ENCODE measurements at places on chromosomes 16 and 17.

DNA sequence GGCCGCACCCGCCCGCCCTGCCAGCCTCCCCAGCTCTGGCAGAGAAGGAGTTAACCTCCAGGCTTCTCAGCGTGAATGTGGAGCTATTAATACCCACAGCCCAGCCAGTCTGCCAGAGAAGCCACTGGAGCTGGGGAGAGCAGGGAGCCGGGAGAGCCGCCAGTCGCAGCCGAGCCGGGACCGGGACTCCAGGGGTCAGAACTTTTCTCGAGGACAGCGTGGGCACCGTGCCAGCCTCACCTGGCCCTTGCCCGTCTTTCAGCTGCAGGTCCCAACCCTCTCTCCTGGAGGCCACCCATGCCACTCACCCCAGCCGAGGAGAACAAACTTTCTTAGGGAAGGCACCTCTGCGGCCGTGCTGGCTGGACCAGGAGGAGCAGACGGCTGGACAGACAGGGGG lies 33.8 kb upstream of the SBK1 start:
- no peak for DNase-seq

DNA sequence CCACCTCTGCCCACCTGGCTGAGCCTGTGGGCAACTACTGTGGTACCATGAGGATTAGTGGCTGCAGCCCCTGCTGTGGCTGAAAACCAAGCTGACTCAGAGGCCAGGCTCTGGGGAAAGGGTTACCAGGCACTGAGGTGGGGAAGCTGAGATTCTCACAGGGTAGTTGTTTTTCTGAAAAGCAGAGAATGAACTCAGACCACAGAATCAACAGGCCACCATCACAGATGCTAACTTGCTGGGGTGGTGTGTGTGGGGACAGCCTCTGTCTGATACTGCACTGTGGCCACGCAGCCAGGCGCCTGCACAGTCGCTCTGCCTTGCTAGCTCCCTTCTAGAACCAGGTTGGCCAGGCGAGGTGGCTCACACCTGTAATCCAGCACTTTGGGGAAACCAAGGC lies 28.8 kb downstream of the NPLOC4 start:
- DNase-seq: no peak

DNA sequence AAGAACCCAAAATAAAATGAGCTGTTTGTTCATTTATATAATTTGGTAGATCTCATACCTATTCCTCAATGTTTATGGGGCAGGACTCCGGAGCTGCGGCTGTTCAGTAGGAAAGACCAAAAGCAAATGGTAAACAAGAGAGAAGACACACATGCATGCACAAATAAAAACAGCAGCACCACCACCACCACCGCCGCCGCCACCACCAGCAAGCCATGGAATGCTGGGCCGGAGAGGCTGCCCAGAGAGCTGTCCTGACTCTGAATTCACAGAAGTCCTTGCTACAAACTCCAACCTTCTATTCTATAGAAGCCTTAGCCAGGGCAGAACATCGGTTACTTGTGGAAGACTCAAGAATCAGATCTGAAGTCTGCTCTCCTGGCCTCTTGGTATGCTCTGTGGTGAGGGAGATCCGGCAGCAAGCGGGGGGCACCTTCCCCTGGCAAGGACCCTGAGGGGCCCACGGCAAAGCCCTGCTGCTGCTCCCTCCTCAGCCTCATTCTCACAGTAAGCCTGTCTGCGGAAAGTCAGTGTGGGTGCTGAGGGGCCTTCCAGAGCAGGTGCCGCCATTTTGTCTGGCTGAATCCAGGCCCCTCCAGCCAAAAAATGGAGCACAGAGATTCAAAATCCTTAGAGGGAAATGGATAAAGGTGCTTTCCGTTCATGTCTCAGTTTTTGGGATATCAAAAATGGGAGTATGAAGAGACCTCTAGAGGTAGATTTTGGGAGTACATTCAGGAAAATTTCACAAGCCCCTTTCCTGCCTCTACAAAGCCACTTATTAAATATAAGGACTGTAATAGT lies 6.4 kb upstream of the FOXJ1 start:
- no peak for DNase-seq

- DNase-seq: no peak
Measured at GRCh38 chr17:40363111-40363827, 1.3 kb downstream of the GJD3 start.

DNA sequence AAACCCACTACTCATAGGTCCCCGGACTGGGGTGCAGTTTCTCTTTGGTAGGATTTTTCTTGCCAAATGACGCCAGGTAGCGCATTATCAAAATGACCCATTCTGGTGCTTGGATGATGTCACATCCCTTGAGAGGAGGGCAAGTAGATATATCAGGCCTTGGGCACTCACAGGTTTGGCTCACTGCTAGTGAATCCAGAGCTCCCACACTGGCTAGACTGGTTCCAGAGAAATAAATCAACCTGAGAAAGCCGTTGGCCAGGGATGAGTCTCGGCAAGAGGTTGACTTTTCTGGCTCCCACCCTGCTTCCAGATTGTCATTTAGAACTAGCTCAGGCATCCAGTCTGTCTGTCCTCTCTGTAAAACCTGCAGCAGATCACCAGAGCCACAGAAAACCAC lies 188.4 kb upstream of the MAF start:
- no peak for DNase-seq

DNA sequence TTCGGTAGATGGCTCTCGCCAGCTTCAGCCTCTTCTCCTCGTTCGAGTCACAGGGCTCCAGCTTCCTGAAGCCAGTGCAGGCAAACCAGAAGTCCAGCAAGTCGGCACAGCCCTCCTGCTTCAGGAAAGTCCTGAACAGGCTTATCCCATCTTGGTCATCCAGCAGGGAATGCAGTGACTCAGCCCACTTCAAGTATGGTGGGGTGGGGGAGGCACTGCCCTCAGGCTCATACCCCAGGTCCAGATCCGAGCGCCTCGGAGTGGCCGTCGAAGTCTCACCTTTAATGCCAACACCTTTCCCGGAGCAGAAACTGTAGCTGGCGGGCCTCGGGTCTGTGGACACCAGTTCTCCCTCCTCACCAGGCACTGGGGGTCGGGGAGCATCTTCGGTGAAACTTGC lies 5.9 kb downstream of the AXIN1 start:
- DNase-seq: no peak

DNA sequence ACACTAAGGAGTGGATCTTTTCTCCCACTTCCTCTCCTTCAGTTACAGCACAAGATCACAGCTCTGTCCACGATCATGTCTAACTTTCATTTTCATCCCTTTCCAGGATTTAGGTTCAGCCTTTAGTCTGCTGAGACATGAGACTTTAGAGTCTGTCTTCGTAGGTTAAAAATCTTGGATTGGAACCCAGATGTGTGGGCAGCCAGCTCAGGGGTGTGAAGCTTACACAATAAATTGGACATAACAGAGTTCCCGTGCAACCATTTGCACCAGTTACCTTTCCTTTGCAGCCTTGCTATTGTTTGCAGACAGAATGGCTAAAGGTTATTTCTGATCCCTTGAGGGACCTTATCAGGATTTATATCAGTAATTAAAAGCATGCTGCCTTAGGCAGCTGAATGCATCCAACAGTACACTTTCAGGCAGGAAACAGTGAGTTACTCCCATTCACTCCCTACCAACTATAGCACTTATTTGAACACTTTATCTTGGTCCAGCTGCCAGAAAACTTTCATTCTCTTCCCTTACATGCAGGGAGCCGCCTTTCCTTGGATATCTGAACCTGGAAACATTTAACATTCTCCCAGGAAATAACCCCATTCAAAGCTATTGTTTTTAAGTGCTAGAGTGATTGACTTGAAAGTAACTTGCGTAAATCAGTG lies 87.3 kb downstream of the TMEM100 start:
- DNase-seq: no peak

DNA sequence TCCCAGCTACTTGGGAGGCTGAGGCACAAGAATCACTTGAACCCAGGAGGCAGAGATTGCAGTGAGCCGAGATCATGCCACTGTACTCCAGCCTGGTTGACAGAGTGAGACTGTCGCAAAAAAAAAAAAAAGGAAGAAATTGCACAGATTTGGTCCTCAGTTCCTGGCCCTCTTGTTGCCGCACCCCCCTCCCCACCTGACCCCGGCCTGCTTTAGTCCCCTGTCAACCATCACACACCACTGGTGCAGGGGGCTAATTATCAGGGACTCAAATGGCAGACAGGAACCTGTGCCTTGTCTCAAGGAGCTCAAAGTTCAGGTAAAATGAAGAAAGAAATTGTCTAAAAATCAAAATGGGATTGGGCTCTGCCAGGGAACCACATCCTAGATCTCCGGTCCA lies 28.1 kb downstream of the NGFR start:
- no peak for DNase-seq
